ENCODE measurements at places on chromosomes 5 and 9.

- no peak for DNase-seq
Measured at GRCh38 chr5:140136624-140137023, 10.9 kb downstream of the IGIP start.

DNA sequence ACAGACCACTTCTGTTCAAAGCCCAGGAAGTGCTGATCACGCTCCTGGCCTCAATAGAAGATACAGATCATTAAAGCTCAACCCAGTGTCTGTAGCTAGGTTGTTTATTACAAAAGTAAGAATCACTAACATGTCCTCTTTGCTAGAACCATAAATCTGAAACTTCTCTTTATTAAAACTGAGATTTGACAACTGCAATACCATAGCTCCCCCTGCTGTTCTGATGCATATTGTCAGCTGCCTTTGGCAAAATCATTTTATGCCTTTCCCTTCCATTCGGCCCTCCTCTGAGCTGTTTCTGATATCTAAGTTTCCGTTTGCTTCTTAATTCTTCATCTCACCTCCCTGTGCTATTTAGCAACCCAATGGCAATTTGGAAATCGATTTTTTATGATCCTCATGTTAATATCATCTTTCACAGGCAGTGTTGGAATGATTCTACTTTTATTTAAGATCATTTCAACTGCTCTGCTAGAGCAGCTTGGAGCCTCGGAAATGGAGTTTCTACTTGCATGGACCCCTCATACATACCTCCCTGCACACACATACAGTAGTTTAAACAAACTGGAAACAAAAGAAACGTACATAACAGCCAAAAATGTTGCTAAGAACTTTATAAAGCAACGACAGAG lies 998.8 kb downstream of the MAT2B start:
- no peak for DNase-seq

GRCh38 chr5:109329333-109330237 lies 80.2 kb downstream of the PJA2 start:
- DNase-seq: no peak

DNA sequence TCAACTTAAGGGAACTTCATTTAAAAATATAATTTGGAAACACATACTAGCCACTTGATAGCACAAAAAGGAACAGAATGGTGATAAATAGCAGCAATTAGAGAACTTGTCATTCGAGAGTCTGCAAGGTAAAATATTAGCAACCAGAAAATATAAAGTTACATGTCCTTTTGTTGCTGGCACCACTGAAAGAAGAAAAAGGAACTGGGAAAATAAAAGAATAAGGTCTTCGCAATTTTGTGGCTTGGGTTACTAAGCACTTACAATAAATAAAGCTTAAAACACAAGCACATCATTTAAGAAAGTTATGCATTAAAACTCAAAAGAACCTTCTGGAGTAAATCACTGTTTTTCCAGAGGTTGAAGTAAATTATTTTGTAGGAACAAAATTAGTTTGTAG lies 149.9 kb upstream of the FBN2 start:
- no peak for DNase-seq

DNA sequence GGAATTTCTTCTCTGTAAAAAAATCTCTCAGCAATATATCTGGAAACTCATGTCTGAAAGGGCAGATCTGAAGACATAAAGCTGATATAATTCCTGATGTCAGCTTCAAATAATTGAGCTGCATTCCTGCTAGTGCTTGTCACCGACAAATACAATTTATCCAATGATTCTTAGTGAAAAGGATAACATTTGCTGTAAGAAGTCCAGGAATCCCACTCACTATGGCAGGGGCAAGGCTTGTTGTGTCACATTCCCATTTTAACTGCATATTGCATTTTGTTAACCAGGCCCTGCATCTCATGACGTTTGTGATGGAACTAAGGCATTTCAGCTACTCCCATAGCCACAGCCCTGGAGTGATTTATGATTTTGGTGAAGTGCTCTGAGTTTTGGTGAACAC lies 160.1 kb upstream of the DAB2 start:
- DNase-seq: no peak

GRCh38 chr5:34511063-34511462 lies 145.1 kb upstream of the RAI14 start:
- no peak for DNase-seq

DNA sequence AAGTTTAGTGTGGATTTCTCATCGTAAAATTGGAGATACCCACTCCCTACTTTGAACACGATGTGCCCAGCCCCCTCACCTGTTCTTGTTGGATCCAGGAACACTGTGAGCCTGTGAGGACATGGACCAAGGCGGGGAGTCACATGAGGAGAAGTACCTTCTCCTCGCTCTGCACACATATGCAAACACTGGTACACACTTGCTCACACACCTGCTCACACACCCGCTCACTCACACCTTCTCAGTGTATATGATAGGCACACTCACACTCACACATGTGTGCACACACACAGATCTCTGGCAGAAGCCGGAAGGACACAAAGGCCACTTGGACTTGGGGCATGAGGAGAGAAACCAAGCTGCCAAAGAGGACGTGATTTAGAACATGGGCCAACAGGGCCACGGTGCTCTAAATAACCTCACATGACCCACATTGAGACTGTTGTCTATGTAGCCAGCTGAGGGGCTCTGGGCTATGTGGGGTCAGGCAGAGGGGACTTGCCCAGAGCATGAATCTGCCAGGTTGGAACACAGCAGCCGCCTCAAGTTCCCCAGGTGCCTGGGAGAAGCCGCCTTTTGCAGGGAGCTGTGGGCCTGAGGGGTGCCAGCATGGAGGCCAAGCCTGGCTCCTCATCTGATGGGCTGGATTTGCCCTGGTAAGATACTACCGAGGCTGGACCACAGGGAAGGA lies 283.0 kb upstream of the IRX4 start:
- DNase-seq: no peak

DNA sequence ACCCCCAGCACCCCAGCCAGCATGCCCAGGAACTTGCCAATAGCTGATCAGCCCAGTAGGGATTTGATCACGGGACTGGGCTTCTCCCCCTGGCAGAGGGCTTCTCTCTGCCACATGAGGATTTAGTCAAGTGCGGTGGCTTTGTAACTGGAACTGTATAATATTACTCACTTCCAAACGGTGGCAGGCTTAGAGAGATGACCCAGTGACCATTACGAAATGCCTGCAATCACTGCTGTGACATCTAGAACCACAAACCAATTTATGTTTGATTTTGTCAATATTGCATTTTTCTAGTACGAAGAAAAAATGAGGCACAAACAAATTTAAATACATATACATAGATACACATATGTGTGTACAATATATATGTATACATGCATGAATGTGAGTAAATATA lies 192.1 kb downstream of the ERCC6L2 start:
- DNase-seq: no peak

DNA sequence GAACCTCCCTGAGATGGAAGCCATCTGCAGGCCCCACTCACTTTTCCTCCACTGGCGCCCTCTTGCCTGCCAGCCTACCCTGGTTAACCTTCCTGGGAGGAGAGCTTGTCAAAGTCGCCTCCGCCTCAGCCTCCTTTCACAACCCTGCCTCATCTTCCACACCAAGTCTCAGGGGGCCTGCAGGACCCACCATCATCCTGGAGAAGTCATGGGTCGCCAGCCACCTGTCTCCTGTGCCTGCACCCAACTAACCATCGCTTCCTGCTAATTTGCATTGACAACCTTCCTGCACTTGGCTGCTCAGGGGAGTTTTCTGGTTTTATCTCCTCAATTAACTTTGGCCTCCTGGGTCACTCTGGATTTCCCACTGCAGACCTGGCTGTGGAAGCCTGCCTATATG lies 52.8 kb upstream of the GRHPR start:
- DNase-seq: no peak

DNA sequence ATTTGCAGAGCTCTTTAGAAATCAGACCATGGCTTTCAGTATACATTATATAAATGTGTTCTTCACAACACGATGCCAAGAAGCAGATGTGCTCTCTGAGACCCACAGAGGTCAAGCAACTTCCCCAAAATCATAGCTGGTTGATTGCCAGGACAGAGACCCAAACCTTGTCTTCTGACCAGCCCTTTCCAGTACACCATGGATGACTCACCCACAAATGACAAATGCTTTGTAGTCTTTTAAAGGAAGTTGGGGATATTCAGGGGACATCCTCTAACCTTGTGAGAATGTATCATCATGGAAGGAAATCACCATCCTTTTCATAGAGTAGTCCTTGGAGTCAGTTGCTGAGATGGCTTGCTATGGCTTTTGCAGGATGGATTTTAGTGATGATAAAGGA lies 30.1 kb downstream of the ZNF462 start:
- DNase-seq: no peak

- DNase-seq: no peak
Measured at GRCh38 chr5:43104057-43104456, 16.7 kb upstream of the ZNF131 start.

DNA sequence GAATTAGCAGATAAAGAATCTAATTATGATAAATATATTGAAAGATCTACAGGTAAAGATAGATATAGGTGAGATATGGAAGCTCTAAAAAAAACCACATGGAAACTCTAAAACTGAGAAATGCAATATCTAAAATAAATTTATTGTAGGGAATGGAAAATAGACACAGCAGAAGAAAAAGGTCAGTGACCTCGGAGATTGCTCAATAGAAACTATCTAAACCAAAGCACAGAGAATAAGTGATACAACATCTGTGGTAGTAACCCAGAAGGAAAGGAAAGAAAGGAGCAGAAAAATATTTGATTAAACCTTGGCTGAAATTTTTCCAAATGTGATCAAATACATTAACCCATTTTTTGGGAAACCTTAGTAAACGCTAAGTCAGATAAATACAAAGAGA lies 43.1 kb upstream of the GLIPR2 start:
- no peak for DNase-seq

GRCh38 chr5:122175852-122176251 lies 46.5 kb downstream of the ZNF474 start:
- DNase-seq: no peak

DNA sequence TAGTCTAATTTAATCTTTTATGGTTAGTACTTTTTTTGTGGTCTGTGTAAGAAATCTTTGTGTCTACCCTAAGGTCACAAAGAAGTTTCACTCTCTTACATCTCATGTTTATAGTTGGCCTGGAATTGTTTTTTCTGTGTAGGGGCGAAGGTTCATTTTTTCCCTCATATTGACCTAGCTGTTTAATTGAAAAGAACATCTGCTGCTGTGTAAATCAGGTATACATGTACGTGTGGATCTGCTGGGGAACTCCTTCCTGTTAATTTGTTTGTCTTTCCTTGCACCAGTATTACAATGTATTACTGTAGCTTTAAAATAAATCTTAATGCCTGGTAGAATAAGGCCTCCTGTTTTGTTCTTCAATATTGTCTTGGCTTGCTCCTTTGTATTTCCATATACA lies 37.8 kb downstream of the EXOSC2 start:
- no peak for DNase-seq

DNA sequence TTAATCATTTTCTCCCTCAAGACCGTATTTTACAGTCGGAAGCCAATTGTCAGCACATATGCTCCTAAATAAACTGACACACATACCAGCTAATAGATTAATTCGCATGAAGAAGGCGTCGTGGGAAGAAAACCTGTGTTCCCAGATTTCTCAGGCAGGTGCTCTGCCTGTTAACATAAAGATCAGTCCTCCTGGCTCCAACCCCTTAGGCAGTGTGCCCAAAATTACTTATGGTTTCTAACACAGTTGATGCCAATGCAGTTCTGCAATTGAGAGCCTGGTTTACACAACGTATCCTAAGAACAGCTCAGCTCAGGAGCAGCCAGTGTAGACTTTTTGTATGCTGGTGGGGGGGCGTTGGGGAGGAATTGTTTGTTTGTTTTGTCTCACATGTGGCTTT lies 208.3 kb downstream of the ENC1 start:
- DNase-seq: no peak

DNA sequence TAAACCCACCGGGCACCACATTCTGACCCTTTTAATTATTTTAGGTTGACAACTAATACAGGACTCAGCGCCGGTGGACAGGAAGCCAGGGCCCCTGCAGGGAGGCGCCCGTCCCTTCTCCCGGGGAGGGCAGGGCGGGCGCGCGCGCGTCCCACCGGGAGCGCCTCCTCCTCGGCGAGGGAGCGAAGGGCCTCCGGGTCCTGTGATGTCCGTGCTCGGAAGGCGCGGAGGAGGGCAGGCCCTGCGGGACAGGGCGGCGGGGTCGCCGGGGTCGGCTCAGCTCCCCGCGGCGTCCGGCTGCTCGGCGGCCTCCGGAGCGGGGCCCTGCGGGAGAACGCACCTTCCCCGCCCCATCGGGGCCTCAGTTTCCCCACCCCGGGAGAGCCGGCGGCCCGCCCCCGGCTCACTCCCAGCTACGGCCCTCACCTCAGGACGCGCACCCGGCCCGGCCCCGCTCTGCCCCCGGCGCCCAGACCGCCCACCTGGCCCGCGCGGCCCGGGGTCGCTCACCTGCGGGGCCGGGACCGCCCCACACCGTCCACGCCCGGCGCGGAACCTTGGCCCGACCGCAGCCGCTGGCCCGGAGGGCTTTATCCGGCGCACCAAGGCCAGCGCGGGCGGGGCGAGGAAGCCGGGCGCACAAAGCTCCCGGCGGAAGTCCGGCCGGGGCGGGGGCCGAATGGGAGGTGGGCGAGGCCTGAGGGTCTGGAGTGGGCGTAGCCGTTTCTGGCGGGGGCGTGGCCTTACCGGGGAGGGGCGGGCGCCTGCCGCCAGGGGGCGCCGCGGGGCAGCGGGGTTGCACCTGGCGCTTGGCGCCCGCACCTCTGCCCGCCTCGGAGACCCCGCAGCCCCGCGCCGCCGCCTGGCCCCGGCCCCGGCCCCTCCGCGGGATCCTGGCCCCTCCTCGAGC lies at the start of the genes EXD3 and NOXA1:
EXD3 (minus strand) TSS at position 559 of the 910 bp plus-strand sequence. CDS start 27,805 bp downstream, outside the sequence.
NOXA1 (plus strand) TSS at position 790 of the 910 bp plus-strand sequence. CDS start 137 bp downstream, outside the sequence.
- DNase-seq: peak; percentile 90

GRCh38 chr9:135046739-135047350 lies 40.6 kb upstream of the OLFM1 start:
- no peak for DNase-seq

DNA sequence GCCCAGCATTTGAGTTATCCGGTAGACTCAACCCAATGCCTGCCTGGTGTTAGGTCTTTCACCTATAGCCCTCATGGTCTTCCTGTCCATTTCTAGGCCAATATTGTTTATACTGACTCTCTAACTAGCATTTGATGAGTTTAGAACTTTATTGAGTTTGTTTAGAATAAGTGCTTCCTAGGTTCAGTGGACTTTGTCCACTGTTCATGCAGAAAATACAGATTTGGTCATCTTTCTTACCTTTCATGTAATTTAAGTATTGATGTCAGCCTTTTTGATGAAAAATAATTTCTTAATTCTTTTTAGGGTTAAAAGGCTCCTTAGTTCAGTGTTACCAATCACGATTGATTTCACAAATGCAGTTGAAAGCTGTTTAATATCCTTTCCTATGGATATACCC lies 22.0 kb downstream of the CYSTM1 start:
- no peak for DNase-seq

DNA sequence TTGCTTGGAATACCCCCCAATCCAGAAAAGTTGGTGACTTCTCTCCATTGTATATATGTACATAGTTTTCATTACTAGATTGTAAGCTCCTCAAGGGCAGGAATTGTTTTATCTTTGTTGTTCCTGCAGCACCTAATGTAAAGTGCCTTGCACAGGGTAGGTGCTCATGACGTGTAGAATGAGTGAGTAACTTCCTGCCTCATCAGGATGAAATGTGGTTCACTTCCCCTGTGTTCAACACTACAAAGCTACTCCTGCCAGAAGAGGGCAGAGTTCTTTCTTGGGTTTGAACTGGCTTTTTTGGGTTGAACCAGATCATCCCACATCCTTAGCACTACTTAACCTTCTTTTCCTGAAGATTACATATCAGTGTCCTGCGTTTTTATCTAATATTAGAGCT lies 23.9 kb downstream of the GTF3C4 start:
- no peak for DNase-seq

GRCh38 chr9:126114409-126114760 lies 212.2 kb upstream of the MVB12B start:
- DNase-seq: no peak

Data from activated CD8-positive, alpha-beta memory T cell treated with anti-CD3 and anti-CD28 coated beads for 48 hours (primary cell).